CD4-positive, alpha-beta T cell treated with Interleukin-1 beta for 1 hour (primary cell): ENCODE measurements at places on chromosomes 12 and 14.
A peak's percentile ranks its signal among the peaks of the same experiment; 100 is the strongest.

- DNase-seq = no peak
These were observed 72.6 kb downstream of the PPM1H start for GRCh38 chr12:62862259-62862881.

DNA sequence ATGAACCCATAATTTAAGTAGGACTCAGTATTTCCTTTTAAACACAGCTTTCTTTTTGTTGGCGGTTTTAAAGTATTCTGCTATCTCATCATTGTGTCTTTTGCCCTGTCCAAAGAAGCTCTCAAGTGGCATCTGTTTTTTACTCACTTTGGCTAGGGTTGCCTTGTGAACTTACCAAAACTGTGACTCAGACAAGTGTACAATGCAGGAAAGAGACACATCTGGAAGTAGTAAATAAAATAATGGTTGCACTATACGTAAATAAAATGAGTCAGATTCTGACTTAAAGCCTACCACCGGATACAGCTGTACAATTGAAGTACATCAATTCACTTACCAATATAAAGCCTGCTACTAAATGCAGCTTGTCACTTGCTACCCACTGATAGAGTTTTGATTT is 619.2 kb upstream of the LRFN5 start:
- DNase-seq = no peak

DNA sequence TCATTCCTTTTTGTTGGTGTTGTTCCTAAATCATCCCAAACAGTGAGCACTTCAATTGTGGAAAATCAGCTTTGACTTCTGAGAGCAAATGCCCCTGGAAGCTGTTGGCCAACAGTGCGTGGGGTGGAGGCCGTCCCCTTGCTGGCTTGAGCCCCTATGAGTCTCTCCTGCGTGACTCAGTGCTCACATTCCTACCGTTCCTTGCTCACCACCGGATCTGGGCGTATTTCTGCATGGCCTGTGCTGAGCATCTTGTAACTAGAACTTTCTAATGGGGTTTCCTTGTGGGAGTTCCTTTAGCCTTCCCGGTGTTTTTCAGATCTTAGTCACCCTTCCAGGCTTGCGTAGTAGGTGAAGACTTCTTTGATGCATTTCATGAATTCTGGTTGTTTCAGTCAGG is 14.7 kb downstream of the SERPINA1 start:
- DNase-seq = no peak

DNA sequence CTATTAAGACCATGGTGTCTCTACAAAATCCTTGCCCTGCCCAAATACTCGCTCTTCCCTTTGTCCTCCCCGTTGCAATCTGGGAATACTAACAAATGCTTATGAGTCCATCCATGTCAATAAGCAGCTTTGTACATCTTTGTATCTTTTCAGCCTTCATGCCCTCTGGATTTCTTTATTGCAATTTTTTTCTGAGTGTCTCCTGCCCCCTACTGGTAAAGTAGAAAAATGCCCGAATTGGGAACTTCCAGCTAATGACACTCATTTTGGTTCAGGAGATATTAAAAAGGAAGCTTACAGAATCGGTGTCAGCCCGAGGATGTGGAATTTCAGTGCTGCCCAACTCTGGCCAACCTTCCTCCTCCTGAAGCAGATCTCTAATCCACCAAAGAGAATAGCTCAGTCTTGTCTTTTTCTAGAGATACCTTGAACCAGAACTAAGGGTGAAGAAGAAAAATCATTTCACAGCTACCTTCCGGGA is 46.0 kb downstream of the SH2B3 start:
- peak; percentile 36 for DNase-seq

DNA sequence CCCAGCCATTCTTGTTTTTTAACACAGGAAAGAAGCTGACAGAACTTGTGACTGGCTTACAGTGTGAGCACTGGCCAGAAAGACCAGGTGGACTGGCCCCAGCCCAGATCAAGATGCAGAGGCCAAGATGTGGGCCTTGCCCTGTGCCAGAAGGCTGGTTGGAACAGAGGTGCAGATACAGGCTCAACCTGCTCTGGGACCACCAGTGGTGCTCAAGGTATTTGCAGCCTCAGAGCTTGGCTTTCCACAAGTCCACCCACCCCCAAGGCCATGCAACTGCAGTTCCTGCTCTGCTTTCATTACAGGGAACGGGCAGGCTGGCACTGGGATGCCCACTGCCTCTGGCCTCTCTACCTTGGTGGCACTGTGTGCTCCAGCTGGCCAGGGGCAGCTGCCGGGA is 23.3 kb downstream of the ZFC3H1 start:
- no peak for DNase-seq

- DNase-seq = no peak
These were observed 32.0 kb downstream of the ARF6 start for GRCh38 chr14:49924852-49925251.

- no peak for DNase-seq
These were observed 43.3 kb downstream of the BEST3 start for GRCh38 chr12:69655616-69656340.

DNA sequence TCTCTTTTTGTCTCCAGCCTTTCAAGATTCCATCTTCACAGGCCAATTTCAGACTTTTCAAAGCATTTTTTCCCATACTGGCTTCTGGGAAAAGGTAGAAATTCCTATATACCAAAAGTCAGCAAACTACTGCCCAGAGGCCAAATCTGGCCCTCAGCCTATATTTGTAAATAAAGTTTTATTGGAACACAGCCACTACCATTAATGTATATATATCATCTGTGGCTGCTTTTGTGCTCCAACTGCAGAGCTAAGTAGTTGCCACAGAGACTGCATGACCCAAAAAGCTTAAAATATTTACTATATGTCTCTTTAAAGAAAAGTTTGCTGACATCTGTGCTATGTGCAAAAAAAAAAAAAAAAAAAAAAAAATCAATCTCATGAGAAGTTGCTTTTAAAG is 76.3 kb downstream of the KSR2 start:
- DNase-seq = no peak

GRCh38 chr12:22796941-22797630 is 172.1 kb downstream of the ETNK1 start:
- no peak for DNase-seq

GRCh38 chr14:90454041-90455000 is 57.5 kb downstream of the CALM1 start:
- DNase-seq = no peak

- DNase-seq = no peak
These were observed 7.3 kb downstream of the CIPC start for GRCh38 chr14:77105145-77105939.

DNA sequence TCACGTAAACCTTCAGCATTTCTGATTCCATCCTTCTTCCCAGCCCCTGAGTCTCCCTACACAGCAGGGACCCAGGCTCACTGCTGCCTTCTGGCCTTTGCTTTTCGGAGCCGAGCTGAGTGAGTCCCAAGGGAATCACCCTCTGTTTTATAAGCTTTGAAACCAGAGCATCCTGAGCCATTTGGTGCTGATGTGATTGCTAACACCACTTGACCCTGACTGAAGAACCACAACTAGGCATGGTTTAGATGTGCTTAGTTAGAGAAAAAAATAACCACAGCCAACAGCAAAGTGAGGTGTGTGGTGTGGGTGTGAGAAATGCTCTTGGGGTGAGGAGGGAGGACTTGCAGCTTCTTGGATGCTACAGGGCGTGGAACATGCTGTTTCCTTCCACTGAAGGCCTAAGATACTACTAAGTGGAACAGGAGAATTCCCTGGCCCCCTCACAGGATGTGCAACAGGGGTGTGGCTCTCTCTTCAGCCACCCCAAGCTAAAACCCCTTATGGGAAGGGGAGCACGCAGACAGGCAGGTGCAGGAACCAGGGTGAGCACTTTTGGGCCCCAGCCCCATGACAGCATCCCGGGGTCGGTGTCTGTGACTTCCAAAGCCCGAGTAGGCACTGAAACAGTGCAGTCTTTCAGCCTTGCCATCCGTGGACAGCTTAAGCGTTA is at the start of gene TC2N:
Gene TC2N, minus strand, starts transcription at position 221 of the 673 bp plus-strand sequence. CDS start 53,767 bp downstream, outside the sequence.
- DNase-seq = peak; percentile 65

- no peak for DNase-seq
These were observed 79.5 kb downstream of the CAND1 start for GRCh38 chr12:67348683-67349082.

DNA sequence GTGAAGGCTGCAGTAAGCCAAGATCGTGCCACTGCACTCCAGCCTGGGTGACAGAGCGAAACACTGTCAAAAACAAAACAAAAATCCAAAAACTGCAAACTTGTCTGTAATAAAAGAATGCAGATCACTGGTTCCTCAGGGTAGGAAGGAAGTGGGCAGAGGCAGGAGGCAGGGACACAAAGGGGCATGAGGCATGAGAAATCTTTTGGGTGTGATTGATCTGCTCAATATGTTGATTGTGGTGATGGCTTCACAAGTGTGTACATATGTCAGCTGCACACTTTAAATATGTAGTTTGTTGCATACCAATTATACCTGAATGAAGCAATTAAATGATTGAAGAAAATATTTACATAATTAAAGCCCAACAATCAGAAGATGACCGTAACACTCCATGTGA is 117.6 kb downstream of the CMAS start:
- peak; percentile 25 for DNase-seq

GRCh38 chr12:43289426-43289801 is 262.6 kb downstream of the ADAMTS20 start:
- no peak for DNase-seq

DNA sequence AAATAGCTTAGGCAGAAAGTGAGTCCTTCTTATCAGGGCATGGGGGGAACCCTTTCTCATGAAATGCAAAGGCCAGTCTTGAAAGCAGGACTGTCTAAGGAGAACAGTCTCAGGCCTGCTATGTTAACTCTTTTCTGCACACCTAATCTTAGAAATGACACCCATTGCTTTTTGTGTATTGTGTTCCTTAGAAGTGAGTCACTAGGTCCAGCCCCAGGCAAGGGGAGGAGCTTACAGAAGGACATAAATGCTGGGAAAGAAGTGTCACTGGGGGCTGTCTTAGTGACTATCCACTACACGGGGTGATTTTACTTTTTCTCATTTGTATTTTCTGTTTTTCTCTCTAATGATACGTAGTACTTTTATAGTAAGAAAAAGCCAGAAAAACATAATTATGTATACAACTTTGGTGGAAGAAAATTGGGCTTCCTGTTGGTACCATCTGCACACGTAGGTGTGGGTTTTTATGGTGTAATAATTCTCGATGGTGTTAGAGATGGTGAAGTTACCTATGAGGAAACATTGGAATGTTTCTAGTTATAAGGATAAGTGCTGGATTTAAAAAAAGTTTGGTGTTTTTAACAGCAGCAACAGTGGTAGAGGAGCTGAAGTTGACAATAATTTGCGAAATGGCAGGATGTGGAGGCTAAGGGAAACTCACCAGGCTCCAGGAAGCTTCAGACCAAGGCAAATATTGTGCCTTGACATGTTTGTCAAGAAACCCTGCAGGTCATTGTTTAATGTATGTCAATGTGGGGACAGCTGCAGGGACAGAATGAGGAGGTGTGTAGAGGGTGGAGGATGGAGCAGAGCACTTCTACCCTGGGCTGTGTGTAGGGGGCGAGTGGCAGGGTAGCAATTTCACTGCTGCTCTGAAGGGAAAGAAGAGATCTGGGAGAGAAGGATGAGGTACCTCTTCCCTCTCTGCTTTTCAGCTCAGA is 214.9 kb downstream of the KTN1 start:
- no peak for DNase-seq

GRCh38 chr12:32868885-32869284 is 27.7 kb downstream of the PKP2 start:
- no peak for DNase-seq

- DNase-seq = no peak
These were observed 196.0 kb downstream of the PIK3C2G start for GRCh38 chr12:18457362-18457761.

GRCh38 chr12:111035578-111036301 is 115.4 kb upstream of the MYL2 start:
- DNase-seq = no peak

- DNase-seq = no peak
These were observed 694 bp upstream of the PTGES3 start for GRCh38 chr12:56688846-56689109.

- no peak for DNase-seq
These were observed 19.3 kb downstream of the NFKBIA start for GRCh38 chr14:35385042-35385839.

DNA sequence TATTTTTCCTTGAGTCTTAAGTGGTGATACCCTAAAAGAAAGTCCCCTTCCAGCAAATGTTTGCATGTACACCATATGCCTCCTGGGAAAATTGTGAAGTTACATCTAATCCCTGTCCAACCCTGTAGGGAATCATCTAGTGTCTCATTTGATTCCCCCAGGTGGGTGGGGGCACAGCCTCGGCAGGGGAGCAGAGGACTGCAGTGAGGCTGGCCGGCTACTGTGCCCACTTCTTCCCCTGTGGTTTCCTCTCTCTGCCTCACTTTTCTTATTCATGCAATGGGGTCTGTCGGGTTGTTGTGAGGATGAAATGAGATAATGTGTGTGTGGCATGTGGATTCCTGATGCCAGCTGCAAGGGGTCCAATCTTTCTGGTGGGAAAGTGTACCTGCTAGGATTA is 6.0 kb downstream of the PAPLN start:
- DNase-seq = no peak

DNA sequence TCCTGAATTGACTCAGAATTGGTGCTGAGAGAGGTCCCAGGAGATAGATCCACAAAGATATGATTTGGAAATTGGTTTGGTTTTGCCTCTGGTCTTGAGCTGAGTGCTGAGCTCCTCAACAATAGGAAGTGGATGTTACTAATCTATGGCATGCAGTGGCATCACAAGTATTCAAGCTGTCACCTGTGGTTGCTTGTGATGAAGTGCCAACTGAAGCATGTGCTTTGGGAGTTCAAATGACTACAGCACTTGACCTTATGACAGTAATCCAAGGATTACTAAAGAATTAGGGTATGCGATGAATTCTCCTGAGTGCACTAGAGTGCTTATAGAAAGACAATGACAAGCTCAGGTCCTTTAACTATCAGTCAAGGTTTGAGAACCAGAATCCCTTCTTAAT is 406.2 kb downstream of the NOVA1 start:
- DNase-seq = no peak

- no peak for DNase-seq
These were observed 765.1 kb upstream of the FBXO33 start for GRCh38 chr14:40197344-40197743.

DNA sequence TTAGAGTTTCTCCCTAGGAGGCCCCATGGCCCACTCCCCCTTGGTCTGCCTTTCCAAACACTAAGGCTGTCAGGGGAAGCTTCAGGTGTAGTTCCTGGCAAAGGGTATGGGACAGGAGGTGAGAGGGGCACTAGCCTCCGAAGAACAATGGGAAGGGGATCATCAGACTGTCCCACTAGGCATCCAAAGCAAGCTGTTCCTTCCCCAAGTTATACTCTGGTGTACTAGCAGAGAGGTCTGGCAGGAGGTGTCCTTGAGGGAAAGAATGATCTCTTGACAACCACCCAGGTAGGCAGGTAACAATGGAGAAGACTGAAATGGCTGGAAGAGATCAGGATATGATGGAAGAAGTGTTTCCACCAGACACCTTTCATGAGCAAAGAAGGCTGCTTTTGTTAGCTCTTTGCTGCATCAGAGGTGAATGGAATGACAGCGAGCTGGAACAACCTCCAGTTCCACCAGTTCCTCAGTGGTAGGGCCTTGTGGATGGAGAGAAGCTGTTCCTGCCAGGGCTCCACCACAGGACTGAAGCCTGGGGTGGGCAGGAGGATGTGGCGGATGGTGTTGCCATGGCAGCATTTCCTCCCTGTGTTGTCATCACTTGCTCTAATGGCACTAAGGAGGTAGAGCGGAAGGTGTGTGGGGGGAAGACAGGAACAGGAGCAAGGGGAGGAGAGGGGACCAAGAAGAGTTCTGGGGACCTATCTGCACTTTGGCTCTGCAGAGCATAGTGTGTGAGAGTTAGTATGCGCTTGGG is 2.3 kb upstream of the AGAP2 start:
- peak; percentile 87 for DNase-seq

- no peak for DNase-seq
These were observed 55.5 kb upstream of the TTC7B start for GRCh38 chr14:90871605-90872233.

GRCh38 chr12:76035045-76035444 is 3.5 kb upstream of the PHLDA1 start:
- DNase-seq = no peak

- no peak for DNase-seq
These were observed 203.4 kb downstream of the KIF26A start for GRCh38 chr14:104341532-104342434.
